ENCODE measurements at places on chromosomes 5 and 9.
A peak's percentile ranks its signal among the peaks of the same experiment; 100 is the strongest.

DNA sequence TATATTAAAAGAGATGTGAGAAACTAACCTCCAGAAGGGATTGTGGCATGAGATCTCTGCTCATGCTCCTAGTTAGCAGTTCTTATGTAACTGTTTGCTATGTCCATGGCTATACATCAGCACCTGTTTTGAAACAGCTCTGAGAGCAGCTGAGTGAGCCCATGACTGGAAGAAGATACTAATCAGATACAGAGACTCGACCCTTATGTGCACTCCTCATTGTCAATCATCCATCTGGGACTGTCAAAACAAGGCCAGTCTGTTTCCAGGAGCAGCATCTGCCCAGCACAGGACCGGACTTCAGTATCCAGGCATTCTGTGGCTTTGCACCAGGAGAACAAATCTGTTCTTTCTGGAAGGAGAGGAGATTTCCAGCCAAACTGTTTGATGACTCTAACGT lies 77.7 kb downstream of the EFNA5 start:
- DNase-seq = no peak

DNA sequence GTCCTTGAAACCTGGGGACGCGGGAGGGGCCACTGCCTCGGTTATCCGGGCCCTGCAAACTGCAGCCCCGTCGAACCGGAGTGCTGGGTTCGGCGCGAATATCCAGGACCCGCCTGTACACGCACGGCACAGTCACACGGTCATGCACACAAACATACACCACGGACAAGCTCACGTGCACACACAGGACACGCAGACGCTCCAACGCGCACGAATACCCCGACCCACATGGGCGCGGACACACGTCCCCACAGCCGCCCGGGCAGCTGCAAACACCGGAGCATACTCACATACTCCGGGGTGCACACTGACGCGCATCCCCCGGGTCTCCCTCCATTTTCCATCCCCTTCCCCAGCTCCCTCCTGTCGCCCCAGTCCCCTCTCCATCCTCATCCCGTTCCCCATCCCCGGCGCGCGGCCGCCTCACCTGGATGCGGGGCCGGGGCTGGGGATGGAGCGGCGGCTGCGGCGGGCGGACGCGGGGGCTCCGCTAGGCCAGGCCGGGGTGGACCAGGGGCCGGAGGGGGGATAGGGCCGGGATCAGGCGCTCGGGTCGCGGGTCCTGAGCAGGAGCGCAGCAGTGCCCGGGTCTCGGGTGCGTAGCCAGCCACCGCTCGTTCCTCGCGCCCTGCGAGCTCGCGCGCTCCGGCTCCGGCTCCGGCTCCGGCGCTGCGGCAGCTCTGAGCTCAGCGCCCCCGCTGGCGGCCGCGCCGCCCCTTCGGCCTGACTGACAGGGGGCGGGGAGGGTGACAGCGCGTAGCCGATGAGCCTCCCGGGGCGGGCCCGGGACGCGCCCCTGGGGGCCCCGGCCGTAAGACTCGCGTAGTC lies at the start of the genes EIF4E1B and SNCB:
TSS of gene EIF4E1B (plus strand) at position 823 of the 828 bp plus-strand sequence. CDS start 12,113 bp downstream, outside the sequence.
TSS of gene SNCB (minus strand) at position 682 of the 828 bp plus-strand sequence. CDS start 880 bp downstream, outside the sequence.
- peak; percentile 46 for DNase-seq

- DNase-seq = no peak
Measured at GRCh38 chr5:124536333-124536732, 210.1 kb downstream of the ZNF608 start.

DNA sequence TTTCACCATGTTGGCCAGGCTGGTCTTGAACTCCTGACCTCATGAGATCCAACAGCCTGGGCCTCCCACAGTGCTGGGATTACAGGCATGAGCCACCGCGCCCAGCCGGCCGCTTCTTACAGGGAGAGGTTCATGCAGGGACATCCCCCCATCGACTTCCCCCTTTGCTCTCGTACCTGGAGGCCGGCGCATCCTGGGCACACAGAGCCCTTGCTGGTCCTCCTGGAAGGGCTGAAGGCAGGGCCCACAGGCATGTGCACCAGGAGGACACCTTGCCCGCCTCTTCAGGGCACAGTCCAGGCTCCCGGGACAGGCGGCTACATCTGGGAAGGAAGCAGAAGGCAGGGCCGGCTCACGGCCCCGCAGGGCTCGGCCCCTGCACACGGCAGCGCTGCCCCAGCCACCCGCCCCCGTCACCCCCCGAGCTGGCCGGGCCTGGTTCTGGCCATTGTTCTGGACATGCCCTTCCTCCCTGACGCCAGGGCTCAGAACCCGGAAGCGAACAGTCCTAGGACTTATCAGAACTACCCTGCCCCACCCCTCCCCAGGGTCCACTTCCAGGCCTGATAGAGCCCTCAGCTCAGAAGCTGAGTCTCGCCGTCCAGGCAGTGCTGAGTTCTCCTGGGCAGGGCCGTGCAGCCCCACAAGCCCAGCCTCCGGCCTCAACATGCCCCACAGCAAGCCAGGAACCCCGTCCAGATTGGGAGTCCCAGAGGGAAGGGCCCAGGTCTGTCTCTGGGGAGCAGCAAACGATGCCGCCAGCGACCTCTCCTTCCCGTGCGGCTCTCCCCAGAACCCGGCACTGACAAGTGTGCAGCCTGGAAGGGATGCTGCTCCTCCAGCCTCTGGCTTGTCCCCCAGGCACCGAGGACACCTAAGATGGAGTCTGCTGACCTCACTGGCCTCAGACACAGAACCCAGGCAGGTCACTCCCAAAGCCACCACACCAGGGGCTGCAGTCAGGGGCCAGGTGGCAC lies 2.9 kb downstream of the NPDC1 start:
- DNase-seq = no peak

DNA sequence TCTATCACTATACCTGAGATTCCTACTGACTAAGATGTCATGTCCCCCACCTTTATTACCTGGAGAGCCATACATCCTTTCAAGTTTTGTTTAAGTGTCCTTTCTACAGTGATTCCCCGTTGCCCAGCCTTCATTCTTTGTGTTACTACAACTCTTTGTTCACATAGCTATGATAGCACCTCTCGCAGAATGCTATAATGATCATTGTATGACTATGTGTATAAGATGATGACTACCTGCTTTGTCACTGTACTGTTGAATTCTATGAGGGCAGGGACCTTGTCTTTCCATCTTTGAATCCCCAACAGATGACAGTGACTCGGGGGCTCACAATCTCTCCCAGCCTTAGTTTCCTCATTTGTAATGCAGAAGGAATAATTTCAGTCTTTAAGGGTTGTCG lies 361.2 kb downstream of the NPR3 start:
- no peak for DNase-seq

GRCh38 chr9:89872426-89872912 lies 267.7 kb downstream of the GADD45G start:
- DNase-seq = no peak

- no peak for DNase-seq
Measured at GRCh38 chr5:54524704-54525103, 7.1 kb downstream of the SNX18 start.

DNA sequence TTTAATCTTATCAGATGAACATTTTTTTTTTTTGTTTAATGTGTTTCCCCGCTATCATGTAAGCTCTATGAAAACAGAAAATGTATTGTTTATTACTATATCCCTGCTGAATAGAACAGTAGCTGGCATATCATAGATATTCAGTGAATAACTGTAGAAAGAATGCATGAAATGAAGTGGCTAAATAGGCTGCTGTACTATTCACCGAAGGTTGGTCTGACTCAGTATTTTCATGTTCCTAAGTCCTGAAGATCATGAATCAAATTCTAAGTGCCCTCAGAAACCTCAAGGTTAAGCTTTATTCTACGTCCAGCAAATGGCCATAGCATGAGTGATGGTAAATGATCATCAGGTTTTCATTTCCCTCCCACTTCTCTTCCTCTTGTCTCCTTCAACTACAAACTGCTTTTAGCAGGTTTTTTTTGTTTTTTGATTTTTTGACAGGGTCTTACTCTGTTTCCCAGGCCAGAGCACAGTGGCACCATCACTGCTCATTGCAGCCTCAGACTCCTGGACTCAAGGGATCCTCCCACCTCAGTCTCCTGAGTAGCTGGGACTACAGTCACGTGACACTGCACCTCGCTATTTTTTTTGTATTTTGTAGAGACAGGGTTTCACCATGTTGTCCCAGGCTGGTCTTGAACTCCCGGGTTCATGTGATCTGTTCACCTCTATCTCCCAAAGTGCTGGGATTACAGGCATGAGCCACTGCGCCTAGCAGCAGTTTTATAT lies 19.1 kb upstream of the ZFAND5 start:
- DNase-seq = no peak

GRCh38 chr5:36198281-36198680 lies 43.4 kb downstream of the NADK2 start:
- no peak for DNase-seq

DNA sequence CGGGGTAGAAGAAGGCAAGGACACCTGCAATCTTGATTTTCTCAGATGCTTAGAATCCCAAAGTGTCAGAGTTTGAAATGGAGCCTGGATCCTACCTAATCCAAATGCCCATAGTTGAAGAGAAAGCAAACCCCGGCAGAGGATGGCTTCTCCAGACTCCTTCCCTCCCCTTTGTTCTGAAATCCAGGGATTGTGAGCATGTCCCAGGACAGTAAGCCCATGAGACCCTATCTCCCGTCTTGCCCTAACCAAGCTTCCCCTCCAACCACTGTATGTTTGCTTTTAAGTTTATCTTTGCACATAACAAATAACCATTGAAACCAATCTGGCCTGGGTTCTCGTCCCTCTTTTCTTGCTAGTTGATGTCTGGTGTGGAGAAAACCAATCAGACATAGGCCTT lies 78.3 kb upstream of the NIPAL4 start:
- DNase-seq = no peak

DNA sequence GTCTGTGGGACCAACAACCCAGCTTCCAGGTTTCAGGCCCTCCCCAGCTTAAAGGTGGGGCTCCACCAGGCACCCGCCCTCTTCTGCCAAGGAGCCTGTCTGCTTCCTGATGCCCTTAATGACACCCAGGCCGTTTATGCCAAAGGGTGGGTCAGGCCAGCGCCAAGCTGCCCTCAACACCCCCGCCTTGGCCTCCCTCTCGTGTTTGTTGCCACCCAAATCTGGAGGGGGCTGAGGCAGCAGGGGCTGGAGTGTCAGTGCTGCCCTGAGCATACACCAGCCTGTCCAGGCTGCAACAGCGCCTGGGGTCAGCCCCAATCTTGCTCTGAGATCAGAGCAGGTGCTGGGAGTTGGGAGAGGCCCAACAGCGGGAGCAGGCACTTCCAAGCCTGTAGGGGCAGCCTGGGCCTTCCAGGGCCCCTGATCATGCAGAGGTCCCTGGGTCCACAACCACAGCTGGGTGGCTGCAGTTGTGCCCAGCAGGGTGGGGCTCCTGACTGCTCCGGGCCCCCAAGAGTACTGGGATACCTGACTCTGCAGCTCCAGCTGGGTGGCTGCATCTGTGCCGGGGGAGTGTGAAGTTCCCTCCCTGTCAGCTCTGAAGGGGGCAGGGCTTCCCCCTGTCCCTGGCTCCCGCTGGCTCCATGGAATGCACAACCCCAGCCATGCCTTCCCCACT lies 34.5 kb upstream of the TYRP1 start:
- DNase-seq = no peak

DNA sequence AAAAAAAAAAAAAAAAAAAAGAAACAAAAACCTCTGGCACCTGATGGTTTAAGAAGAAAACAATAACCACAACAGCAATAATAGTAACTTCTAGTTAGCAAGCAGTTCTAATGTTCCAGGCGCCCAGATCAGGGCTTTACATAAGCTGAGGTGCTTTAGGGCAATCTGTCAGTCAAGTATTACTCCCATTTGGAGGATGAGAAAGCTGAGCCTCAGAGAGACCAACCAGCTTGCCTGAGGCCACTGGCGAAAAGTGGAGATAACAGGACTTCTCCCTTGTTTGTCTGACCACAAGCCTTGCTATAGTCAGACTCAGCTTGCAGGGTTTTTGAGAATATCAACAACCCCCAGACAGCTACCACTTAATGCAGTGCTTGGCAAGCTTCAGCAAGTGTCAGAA lies 83.5 kb upstream of the BOD1 start:
- DNase-seq = no peak
